ENCODE measurements at places on chromosomes 2 and 18.
A peak's percentile ranks its signal among the peaks of the same experiment; 100 is the strongest.

DNA sequence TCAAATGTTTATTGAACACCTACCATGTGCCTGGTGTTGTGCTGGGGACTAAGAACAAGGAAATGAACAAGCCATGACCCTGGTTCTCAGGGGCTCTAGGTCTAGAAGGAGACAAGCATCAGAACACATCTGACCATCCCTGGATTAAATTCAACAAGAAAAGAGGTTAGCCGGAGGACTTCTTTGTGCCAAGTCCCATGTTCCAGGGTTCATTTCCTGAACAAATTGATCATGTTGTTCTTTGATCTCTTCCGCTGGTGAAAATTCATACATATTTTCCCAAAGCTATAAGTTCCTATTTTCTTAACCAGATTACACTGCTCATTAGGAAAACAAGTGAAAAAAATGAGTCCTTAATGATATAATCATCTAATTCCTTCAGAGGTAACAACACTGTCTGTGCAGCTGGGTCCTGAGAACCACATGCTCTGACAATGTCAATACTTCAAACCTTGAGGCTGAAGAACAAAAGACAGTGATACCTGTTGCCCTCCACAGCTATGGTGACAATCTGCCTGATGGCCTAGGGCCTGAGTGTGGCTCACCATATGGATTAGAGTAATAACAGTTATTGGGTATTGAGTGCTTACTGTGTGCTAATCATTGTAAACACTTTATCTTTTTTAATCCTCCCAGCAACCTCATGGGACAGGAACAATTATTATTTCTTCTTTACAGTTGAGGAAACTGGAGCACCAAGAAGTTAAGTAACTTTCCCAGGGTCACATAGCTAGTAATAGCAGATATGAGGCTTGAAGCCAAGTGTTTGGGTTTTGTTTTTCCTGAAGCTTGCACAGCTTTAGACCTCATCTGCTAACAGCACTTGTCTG, 24.6 kb upstream of the INO80C start:
- DNase-seq: peak; percentile 34

DNA sequence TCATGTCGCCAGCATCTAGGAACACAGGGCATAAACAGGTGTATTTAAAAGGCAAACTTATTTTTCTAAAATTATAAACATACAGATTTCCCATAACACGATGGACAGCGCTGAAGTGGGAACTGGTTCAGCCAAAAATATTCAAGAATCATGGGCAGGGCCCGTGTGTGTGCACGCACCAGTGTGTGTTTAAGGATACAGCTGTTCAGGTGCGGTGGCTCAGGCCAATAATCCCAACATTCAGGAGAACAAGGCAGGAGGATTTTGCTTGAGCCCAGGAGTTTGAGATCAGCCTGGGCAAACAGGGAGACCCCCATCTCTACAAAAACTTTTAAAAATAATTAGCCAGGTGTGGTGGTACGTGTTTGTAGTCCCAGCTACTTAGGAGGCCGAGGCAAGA, 288.6 kb upstream of the HDAC4 start:
- DNase-seq: no peak

- DNase-seq: no peak
These were observed 11.7 kb upstream of the KIF1A start for GRCh38 chr2:240831594-240832204.

DNA sequence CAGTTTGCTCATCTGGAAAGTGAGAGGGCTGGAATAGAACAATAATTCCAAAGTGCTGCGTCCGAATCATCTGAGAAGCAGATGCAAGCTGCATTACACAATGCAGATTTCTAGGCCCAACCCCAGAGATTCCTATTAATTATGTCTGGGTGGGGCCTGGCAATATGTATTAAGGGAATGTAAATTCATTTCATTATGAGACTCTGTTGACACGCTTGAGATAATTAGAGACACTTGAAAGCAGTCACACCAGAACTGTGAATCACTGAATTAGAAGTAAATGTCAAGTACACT, 54.7 kb upstream of the HK2 start:
- DNase-seq: no peak

GRCh38 chr2:209681201-209681735, 90.4 kb upstream of the UNC80 start:
- DNase-seq: no peak

DNA sequence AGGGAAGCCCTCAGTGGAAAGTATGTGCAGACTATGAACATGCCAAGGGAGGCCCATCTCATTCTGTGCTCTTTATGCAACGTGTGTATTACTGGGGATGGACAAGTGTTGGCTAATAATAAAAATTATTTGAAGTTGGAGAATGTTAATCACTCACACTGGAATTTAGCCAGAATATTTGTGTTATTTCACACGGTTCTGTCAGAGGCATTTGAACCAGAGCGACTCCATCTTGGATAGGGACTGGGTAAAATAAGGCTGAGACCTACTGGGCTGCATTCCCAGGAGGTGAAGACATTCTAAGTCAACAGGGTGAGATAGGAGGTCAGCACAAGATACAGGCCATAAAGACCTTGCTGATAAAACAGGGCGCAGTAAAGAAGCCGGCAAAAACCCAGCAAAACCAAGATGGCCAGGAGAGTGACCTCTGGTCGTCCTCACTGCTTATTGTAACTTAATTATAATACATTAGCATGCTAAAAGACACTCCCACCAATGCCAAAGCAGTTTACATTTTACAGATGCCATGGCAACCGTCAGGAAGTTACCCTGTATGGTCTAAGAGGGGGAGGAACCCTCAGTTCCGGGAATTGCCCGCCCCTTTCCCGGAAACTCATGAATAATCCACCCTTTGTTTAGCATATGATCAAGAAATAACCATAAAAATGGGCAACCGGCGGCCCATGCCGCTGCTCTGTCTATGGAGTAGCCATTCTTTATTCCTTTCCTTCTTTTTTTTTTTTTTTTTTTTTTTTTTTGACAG, 2.6 kb upstream of the FZD5 start:
- DNase-seq: no peak

DNA sequence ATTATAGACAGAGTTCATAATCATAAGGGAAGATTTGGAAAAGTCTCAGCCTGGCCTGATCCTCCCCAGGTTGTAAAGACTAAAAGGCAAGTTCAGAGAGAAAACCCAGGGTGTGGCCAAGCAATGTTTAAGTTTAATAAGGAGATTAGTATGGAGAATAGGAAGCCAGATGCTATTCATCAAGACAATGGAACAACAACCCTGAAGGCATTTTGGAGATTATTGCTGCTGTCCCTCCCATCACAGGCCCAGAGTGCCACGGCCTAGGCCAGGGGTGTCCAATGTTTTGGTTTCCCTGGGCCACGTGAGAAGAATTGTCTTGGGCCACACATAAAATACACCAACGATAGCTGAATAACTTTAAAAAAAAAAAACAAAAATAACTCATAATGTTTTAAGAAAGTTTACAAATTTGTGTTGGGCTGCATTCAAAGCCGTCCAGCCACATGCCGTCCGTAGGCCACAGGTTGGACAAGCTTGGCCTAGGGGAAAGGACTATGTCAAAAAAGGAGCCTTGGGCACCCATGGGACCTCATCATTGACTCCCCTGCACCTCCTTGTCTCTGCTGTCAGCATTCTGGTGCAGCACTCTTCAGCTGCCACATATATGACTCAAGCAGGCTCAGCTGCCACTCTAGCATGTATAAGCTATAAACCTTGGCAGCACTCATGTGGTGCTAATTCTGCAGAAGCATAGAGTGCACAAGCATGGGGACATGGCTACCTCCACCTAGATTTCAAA, 20.8 kb downstream of the DPP4 start:
- DNase-seq: no peak

DNA sequence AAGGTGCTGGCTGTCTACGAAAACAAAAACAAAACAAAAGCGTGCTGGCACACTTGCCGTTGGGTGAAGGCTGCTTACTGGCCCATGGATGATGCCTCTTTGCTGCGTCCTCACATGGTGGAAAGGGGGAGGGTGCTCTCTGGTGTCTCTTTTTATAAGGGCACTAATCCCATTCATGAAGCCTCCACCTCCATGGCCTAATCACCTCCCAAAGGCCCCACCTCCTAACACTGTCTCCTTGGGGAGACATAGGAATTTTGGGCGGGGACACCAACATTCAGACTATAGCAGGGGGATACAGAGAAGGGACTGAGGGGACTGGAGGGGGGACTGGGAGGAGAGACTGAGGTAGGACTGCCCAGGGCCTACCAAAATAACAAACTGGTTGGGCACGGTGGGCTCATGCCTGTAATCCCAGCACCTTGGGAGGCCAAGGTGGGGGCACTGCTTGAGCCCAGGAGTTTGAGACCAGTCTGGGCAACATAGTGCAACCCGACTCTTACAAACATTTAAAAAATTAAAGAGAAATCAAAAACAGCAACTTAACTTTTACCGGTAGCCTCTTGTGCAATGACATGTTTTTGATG, 14.5 kb downstream of the PTMA start:
- DNase-seq: no peak

GRCh38 chr18:9113468-9114149, 11.1 kb downstream of the NDUFV2 start:
- no peak for DNase-seq

GRCh38 chr2:126898636-126899035, at the start of gene TEX51:
TSS of gene TEX51 (plus strand) at chr2:126898890. CDS start at chr2:126898919, 29 bp downstream.
- no peak for DNase-seq

- DNase-seq: peak; percentile 60
These were observed 4.2 kb downstream of the HOXD11 start for GRCh38 chr2:176111309-176111663.

DNA sequence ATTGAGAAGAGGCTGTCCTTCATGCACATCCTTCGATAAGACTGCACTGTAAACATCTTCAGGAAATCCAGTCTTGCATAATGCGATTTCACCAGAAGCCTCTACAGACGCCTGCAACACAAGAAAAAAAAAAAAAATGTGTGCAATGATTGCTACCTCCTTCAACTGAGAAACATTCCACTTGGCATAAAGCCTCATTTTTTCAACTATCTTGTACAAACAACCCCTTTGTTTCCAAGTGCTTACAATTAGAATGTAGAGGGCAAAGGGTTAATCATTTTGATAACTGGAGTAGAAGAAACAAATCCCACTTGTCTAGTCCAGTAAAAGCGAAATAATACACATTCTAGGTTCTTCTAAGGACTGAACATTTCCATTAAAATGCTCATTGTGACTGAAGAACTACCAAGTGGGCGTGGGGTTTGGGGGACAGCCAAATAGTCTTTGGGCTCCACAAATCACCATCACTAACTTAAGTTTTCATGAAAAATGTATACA, 29.2 kb downstream of the CDH2 start:
- DNase-seq: no peak

DNA sequence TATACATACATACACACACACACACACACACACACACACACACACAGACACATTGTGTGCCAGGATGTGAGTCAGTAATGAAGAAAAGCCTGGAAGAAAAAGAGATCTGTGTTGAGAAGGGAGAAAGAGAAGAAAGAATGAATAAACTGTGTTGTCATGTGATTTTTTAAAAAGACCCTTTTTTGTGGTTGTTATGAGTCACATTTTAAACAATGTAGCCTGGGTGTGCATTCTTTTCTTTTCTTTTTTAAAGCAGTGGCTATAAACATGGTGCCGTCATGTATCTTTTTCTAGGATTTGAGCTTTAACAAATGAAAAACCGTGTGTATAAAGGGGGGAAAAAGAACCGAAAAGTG, 87.2 kb downstream of the NRP2 start:
- DNase-seq: no peak

GRCh38 chr18:79486356-79487182, 90.8 kb downstream of the NFATC1 start:
- no peak for DNase-seq

- no peak for DNase-seq
These were observed 131.5 kb upstream of the SMAD2 start for GRCh38 chr18:48061781-48062570.

DNA sequence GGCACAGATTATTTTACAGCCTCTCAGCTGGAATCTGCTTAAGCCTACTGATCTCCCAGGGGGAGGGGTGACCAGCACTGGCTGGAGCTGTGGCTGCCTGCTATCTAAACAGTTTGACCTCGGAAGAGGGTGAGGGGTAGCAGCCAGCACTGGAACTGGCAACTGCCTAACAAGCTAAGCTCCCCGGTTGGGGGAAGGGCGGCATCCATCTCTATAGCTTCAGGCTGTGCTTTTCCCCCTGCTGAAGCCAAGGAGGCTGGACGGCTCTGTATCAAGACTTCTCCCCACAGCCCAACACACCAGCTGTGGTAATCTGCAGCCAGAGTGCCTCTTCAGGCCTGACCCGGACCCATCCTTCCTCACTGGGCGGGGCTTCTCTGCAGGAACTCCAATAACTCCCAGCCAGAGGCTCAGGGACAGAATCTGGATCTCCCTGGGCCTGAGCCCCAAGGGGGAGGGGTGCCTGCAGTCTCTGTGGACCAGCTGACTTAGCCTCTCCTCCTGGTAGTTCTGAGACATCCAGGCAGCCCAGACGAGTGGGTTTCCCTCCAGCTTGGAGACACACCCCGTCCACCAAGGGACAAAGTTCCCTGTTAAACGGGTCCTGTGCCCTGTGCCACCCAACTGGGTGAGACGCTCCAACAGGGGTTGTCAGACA, 560.2 kb downstream of the LRP1B start:
- no peak for DNase-seq

DNA sequence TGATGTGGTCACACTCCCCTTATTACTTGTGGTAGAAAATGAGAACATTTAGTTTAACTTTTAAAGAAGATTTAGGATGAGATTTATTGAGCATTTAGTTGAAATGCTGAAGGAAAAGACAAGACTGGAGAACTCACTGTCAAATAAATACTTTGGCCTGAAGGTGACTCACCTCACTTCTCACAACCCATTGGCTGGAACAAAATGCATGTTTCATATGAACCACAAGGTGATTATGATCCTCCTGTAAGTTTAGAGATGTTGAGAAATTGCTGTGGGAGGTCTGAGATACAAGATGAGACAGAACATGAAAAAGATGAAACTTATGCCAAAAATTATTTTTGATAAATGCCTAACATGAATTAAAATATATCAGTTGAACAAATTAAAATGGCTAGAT, 1004.5 kb downstream of the SOCS6 start:
- DNase-seq: no peak

DNA sequence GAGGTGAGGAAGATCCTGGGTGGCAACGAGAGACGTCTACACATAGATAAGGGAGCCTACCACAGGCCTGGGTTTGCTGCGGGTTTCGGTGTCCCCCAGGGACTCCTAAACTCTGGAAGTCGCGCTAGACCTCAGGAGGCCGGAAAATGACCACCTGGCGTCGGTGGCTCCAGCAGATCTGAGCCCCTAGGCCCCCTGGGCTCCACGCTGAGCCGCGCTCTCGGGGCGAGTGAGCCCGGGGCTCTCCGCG, 987 bp upstream of the DLX1 start:
- peak; percentile 28 for DNase-seq

- no peak for DNase-seq
These were observed 317.6 kb downstream of the CTNNA2 start for GRCh38 chr2:79830501-79830900.

DNA sequence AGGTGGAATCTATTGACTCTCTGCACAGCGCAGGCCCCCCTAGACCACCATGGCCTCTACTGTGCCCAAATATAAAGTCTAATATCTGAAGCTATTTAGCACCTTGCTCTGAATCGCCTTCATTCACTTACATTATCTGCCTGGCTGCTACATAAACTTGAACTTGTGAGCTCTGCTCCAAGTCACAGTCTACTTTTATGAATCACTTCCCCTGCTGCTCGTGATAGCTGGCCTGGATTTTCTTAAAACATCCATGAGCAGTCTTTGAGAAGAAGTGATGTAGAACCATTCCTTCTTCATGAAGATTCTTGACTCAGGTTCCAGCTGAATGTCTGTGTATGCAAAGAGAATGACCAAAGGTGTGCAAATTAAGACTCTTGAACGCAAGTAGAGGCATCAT, 359.5 kb downstream of the RND3 start:
- no peak for DNase-seq

GRCh38 chr18:73503326-73503725, 635.5 kb upstream of the NETO1 start:
- DNase-seq: no peak
